ENCODE measurements at places on chromosomes 2 and 18.

DNA sequence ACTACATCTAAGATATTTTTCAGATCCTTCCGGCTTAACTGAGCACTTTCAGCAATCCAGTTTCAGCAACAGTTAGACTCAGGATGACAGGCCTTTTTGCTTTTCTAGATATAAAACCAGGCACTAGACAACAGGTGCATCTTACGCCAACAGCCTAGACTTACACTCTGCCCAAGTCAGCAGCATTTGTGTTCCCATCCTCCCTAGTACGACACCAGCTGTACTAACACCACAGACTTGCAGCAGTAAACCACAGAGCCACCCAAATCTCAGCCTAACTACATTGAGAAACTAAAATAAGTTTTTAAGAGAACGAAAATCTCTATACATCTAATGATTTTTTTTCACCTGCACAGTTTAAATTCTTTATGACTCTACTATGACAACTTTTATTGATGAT lies 89.9 kb upstream of the DNMT3A start:
- DNase-seq = no peak

- DNase-seq = no peak
These were observed 387.9 kb upstream of the POU3F3 start for GRCh38 chr2:104465981-104466380.

DNA sequence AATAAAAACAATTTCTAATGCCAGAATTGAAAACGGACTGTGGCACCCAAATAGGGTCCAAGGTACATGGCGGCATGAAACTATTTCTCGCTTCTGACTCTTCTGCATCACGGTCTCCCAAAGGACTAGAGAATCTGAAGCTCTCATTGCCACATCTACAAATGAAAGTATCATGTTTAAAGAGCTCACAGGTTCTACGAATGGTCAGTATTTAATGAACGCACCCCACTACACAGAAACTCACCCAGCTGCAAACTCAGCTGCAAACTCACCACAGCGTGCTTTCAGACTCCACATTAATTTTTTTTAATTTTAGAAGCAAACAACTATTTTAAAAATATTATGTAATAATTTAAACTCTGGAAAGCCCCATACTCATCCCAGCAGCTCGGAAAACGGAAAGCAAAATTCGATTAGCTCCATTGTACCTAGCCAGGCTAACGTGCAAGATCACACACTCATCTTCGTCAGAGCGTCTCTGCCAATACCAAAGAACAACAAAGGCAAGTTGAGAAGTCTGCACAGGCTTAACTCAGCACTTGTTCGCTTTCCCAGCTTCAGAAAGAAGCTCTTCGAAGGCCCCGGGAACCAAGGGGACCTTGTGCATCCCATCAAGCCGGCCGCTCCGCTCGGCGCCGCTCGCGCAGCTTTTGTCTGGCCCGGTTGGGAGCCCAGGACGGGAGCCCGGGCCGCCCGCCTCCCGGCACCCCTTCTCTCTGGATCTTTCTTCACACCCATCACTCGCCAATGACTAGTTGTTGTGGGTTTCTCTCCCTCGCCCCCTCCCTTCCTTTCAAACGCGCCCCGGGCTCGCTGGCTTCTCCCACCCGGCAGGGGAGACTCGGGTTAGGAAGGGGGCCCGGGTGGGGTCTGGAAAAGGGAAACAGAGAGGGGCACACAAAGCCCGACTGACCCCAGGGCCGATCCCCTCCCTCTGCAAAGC lies 785 bp downstream of the CLASP1 start:
- no peak for DNase-seq

DNA sequence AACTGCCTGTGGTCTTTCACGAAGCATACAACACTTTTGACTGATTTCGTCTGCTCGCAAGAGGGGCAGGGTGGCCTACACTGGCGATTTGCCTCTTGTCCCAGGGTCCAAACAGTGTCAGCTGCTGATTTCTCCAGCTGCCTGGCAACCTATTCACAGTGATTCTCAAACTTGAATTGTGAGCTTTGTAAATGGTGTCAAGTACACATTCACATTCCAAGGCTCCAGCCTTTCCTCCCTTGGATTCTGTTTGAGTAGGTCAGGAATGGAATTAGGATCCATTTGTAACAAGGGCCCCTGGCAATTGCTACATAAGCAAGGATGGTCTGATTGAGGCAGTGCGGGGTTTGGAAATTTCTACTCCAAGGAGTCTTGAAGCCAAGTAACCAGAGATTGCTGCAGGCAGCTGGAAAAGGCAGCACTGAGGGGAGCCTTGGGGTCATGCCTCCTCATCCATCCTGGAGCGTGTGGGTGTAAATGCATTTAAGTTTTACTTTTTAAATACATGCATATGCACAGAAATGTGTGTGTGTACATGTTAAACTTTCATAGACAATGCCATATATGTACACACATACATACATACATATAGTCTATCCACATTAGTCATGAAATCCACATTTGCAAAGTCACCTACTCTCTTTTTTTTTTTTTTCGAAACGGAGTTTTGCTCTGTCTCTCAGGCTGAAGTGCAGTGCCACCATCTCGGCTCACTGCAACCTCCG lies 86.8 kb upstream of the UXS1 start:
- DNase-seq = no peak

DNA sequence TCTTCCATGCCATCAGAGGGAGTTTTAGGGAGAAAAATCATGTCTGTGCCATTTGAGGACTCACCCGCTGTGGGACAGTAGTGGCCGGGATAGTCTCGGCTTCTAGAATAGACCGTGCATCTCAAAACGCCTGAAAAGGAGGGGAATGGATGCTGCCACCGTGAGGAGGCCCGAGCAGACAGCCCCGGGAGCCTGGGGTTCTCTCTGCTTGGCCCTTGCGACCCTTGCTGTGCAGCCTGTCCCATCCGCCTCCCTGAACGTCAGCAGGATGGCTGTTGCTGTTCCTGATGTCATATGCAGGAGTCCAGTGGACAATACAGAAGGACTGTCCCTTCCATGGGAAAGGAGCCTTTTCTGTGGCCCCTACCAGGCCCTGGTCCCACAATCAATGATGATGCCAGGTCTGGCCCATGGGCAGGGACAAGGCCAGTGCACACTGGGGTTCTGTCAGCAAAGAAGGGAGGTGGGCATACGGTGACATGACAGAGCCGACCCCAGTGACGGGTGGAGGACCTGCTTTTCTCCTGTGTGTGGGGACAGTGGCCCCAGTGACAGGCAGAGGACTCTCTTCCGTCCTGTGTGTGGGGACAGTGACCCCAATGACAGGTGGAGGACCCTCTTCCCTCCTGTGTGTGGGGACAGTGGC lies 58.8 kb downstream of the ACKR3 start:
- no peak for DNase-seq

DNA sequence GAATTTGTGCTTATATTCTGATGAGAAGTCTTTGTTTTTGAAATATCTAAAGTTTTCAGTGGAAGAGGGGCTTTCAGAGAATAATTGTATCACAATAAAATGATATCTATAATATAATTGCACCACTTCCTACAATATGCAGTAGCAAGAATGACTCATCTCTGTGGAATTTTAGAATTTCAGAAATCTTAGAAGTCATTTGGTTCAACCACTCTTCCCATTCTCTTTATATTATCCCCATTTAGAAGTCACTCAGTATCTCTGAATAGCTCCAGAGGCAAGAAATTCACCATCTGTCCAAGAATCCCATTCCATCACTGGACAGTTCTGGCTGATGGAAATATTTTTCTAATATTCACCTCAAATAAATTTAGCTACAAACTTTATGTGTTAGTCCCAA lies 59.3 kb upstream of the CCDC68 start:
- no peak for DNase-seq

GRCh38 chr2:103809941-103810441 lies 1043.9 kb upstream of the POU3F3 start:
- DNase-seq = no peak

DNA sequence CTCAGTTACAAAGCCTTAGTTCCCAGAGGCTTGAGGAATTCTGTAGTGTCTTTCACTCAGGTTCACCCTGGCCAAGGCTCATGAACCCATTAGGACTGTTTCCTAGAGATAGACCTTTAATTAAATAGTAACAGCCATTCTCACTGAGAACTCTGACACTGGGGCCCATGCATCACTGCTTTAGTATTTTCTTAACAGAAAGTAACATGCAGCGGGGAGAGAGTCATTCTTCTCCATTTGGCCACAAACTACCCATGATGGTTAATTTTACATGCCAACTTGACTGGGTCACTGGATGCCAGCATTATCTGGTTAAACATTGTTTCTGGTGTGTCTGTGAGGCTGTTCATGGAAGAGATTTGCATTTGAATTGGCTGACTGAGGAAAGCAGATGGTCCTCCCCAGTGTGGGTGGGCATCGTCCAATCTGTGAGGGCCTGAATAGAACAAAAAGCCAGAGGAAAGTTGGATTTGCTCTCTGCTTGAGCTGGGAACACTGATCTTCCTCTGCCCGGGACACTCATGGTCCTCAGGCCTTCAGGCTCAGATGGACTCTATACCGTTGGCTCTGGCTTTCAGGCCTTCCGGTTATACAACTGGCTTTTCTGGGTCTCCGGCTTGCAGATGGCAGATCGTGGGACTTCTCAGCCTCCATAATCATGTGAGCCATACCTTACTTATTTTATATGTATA lies 5.6 kb upstream of the CPLX4 start:
- DNase-seq = no peak

Measured in neuronal stem cell (in vitro differentiated cells).